ENCODE measurements at places on chromosomes 6 and 20.
A peak's percentile ranks its signal among the peaks of the same experiment; 100 is the strongest.

DNA sequence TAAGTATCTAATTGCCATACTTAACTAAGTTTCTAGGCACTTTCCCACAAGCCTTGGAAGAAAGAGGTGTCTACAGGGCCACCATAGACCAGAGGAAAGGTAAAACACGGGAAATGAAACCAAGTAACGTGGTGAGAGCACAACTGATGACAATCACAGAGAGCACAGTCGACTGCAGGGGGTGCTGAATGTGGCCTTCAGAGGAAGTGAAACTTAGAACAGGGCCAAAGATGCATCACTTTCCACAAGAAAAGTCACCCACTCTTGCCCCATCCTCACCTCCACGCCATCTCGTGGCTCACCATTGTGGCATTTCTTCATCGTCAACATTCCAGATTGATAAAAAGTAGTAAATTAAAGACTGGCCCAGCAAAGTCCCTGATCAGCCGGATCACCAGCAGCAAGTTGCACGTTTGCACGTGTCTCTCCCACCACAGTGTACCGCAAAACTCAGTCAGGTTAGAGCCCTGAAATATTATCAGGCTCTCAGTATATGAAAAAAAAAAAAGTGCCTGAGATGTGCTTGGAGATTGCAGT is 31.4 kb downstream of the HIVEP2 start:
- peak; percentile 40 for DNase-seq

GRCh38 chr6:17454316-17455005 is 61.1 kb downstream of the CAP2 start:
- no peak for DNase-seq

- DNase-seq = no peak
Measured at GRCh38 chr20:53944796-53945195, 125.6 kb downstream of the BCAS1 start.

- DNase-seq = no peak
Measured at GRCh38 chr6:106637717-106638341, 8.5 kb downstream of the QRSL1 start.

- DNase-seq = no peak
Measured at GRCh38 chr6:148693882-148694484, 52.8 kb upstream of the UST start.

DNA sequence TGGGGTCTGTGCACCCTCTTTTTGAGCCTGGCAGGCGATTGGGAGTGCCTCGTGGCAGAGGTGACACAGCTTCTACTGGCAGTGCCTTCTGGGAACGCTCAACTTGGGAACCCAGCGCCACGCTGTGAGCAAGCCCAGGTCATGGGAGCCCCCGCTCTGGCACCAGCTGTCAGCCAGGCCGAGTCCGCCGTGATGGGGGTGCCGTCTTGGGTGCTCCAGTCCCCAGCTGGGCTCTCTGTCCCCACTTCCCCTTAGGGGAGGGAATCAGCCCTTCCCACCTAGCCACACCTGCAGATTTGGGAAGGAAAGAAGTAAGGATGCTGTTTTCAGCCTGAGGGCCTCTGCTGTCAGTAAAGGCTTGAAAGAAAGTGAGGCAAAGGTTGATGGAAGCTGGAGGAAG is 31.0 kb upstream of the NTSR1 start:
- DNase-seq = no peak

- DNase-seq = no peak
Measured at GRCh38 chr6:47483853-47484546, 6.4 kb downstream of the CD2AP start.

GRCh38 chr6:118739696-118740353 is 88.4 kb upstream of the CEP85L start:
- DNase-seq = no peak

DNA sequence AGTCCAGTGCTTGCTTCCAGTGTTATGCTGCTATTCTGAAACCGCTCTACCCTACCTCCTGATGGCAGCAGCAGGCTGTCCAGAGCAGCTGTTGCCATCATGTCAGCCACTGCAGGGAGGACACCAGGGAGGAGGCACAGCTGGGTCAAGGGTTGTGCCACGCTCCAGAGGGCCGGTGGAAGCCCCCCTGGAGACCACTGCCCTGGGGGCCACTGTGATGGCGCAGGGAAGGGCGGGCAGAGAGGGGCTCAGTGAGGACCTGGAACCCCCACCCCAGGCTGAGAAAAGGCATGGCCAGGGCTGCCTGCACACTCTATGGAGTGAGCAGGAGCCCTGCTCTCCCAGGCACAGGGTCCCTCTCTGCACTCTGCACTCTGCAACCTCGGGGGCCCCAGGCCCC is 271.3 kb upstream of the BTBD3 start:
- no peak for DNase-seq

- no peak for DNase-seq
Measured at GRCh38 chr20:14919501-14920081, 582.2 kb upstream of the FLRT3 start.

GRCh38 chr6:40852779-40853373 is 186.1 kb downstream of the UNC5CL start:
- DNase-seq = no peak

- DNase-seq = no peak
Measured at GRCh38 chr20:53146201-53146891, 174.2 kb downstream of the TSHZ2 start.

- no peak for DNase-seq
Measured at GRCh38 chr20:25605148-25605547, 18.7 kb downstream of the NANP start.

DNA sequence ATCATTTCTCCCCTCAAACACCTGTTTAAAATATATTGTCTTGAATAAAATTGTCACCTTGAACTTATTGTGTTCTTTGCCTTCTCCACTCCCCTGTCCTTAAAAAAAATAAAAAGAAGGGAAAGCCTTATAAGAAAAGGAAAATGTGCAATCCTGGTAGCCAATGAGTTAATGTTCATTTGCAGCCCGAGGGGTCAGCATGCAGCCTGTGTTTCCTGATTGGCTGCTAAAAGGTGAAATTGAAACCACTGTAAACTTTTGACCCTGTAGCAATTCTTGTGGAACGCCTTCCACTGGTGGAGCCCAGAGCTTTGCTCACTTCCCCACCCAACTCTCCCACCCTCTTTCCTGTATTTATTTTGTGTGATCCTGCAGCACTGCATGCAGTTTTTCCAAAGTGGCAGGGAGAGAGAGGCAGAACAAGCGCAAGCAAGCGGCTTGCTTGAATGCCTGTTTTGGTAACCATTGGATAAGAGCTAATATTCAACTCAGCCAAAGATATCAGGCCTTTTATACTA is 74.9 kb downstream of the NCOA3 start:
- DNase-seq = no peak

DNA sequence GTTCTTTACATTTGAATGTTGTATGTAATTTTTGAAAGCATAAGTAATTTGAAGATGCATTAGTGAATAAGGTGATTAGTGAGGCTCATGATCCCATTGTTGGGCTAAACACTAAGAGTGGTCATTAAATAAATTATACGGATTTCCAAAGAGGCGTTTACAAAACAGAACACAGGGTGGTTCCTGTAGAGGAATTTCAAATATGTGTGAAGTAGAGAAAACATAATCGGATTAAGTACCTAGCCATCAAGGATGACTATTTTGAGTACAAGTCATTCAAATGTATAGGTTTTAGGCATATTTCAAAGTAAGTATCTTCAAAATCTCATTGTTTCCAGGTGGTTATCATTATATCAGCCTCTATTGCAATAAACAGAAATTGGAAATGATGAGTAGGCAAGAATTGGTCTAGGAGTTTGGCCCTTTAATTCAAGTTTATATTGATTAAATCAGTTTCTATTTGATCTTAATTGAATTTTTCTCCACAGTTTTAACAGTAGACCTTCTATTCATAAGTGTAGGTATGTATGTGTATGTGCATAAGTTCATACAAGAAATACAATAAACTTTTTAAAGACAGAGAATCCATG is 94.8 kb downstream of the MYLK4 start:
- no peak for DNase-seq

GRCh38 chr6:84860509-84860908 is 96.1 kb upstream of the TBX18 start:
- no peak for DNase-seq

DNA sequence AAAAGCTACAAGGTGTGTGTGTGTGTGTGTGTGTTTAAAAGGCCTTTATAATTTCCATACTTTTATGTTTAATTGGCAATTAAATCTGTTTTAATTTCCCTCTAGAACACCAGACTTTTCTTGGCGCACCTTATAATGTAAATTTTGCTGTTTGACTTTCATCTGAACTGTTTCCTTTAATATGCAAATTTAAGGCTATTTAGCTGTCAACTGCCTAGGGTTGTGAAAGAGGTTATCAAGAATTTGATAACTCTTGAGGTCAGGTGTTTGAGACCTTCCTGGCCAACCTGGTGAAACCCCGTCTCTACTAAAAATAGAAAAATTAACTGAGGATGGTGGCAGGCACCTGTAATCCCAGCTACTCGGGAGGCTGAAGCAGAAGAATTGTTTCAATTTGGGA is 4.0 kb upstream of the LHFPL5 start:
- DNase-seq = no peak

- DNase-seq = no peak
Measured at GRCh38 chr6:20906945-20907344, 372.7 kb downstream of the CDKAL1 start.

DNA sequence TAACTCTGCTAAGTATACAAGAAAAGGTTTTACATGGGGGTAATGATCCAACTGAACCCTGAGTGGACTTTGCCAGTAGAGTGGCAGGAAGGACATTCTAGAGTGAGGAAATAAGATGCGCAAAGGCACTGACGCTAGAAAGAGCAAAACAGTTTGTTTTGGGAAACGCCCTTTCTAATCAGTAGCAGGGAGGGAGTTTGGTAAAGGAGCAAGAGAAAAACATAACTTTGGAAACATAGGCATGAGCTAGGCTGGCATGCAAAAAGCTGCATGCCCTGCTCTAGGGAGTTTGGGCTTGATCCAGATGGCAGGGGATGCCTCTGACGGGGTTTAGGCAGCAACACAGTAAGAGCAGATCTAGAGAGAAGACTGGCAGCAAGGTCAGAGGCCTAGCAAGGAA is 135.2 kb downstream of the DST start:
- no peak for DNase-seq

DNA sequence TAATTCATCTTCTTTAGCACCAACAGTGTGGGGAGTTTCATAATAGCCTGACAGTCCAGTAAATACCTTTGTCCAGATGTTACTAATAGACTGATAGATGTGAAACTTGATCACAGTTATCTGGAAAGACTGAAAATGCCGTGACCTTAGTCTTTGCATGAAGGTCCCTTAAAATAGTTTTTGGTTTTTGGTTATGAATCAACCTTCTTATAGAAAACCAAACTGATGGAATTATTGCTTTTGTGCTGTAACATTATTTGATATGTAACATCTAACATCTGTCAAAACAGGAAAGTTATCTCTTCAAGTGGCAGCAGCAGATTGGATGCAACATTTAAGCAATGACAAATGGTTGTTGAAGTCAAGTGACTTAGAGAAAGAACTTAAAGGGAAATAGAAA is 190.4 kb downstream of the DOK5 start:
- DNase-seq = no peak

DNA sequence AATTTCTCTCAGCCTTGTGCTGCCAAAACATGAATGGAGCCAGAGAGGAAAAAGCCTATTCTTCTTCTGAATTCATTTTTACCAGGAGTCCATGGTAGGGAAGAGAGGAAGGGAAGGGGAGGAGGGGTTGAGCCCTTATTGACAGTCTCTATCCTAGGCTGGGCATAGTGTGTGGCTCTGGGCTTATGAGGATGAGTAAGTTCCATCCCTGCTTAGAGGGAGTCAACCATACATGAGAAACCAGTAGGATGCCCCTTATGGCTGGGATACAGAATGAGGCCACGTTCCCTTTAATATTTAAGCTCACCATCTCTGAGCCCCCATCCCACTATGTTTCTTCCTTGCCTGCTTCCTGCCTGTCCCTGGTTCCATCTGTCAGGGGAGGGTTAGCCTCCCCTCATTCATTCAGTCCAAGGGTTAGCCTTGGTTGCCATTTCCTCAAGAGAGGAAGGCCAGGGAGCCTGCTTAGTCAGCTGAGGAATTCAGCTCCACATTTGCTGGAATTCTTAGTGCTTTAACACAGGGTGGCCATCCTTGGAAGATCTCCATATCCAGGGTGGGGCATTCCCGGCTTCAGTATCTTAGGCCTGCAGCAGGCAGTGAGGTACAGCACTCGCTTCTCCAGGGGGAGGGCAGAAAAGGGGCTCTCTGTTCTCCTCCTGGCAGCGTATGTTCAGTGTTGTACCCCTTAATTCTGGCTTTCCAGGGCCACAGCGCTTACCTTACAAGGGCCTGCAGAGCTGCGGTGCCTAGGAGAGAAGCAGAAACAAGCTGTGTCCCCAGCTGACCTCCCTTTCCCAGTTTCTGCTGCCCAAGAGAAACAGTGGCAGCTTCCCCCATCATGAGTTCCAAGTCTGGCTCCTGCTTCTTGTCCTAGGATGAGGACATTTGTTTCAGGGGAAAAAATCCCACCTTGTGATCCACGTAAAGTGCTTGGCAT is 12.5 kb downstream of the SIRT5 start:
- no peak for DNase-seq

DNA sequence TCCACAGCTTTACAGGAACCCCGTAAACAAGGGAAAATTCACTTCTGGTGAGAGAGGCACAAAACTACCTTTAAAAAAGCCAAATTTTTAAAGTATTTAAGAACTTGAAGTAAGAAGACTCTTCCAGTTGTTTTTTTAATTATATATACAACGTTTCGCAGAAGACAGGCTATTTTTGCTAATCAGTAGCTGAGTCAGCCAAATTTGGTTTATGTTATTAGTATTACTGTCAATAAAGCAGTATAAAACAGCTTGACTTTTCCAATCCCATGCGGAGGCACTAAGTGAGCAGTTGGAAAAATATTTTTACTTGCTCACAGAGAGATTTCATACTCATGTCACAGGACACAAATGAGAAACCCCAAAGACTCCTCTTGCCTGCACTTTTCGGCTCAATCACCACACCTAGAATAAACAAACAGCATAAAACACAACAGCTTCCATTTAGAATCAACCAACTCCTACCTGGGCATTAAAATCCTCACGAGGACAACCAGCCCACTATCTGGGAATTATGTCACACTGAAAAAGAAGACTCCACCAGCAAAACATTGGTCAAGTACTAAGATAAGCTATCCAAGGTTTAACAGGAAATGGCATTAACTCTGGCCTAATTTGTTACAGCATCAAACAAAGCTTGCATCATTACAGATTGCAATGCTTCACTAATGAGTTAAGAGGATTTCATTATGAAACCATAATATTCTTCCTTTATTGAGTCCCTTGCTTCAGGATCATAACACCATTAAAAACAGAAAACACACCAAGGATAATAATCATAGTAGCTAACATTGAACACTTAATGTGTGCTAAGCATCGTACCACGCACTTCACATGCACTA is 26.3 kb downstream of the ELOVL5 start:
- DNase-seq = no peak

Measured in stimulated activated CD8-positive, alpha-beta memory T cell treated with anti-CD3 and anti-CD28 coated beads, Interleukin-12 subunit alpha, Interleukin-12 subunit beta, amount 100 ng/mL, for 4 hours (primary cell).